Activated naive CD4-positive, alpha-beta T cell treated with anti-CD3 and anti-CD28 coated beads, Interleukin-2, amount 50 U/mL, for 16 hours (primary cell): ENCODE measurements at places on chromosomes 16 and 17.

DNA sequence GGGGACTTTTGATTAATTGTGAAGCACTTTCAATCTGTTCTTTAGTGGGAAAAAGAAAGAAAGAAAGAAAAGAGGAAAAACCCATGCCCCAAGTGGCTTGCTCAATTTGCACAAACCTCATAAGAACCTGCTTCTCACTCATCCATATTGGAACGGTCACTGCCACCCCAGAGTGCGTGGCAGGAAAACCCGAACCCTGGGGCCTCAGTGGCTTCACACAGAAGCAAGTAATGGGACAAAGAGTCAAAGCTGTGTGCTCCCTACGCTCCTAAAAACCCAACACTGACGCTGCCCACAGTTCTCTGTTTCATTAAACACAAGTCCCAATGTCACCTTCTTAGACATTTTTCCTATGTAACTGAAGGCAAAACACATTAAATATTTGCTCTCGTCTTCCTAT lies 1.2 kb downstream of the SLC6A4 start:
- DNase-seq = no peak

GRCh38 chr17:41777157-41777573 lies 9.3 kb downstream of the JUP start:
- no peak for DNase-seq

- no peak for DNase-seq
Observed at GRCh38 chr16:68235108-68235886, 630 bp downstream of the ESRP2 start.

DNA sequence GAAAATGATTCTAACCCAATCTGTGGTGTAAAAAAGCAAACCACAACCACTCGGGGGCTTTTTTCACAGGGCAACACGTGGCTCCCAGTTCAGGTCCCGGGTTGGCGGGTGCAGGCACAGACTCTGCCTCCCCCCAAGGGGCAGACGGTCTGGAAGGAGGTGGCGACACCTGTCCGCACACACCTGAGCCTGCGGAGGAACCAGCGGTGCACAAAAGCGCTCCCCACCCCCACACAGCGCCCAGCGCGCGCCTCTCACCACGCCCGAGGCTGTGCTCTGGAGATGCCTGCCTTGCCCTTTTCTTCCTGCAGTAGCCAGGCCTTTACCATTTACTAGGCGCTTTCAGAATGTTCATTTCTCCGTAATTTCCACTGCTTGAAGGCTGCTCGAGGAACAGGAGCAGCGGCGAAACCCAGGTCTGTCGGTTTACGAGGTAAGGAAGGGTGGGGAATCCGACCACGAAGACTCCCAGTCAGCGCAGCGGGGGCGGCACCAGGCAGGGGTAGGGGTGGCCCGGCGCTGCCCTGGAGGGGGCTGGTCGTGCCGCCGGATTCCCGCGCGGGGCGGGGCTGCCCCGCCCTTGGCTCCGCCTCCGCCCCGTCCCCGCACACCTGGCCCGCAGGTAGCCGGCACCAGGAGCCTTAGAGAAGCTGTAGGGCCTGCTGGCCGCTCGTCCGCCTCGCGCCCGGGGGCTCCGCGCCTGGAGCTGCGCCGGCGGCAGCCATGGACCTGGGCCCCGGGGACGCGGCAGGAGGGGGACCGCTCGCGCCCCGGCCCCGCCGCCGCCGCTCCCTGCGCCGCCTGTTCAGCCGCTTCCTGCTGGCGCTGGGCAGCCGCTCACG lies at the start of gene USP43:
Gene USP43, plus strand, starts transcription at position 608 of the 842 bp plus-strand sequence. Its CDS starts 116 bp downstream, at position 724.
- DNase-seq = peak; percentile 17

DNA sequence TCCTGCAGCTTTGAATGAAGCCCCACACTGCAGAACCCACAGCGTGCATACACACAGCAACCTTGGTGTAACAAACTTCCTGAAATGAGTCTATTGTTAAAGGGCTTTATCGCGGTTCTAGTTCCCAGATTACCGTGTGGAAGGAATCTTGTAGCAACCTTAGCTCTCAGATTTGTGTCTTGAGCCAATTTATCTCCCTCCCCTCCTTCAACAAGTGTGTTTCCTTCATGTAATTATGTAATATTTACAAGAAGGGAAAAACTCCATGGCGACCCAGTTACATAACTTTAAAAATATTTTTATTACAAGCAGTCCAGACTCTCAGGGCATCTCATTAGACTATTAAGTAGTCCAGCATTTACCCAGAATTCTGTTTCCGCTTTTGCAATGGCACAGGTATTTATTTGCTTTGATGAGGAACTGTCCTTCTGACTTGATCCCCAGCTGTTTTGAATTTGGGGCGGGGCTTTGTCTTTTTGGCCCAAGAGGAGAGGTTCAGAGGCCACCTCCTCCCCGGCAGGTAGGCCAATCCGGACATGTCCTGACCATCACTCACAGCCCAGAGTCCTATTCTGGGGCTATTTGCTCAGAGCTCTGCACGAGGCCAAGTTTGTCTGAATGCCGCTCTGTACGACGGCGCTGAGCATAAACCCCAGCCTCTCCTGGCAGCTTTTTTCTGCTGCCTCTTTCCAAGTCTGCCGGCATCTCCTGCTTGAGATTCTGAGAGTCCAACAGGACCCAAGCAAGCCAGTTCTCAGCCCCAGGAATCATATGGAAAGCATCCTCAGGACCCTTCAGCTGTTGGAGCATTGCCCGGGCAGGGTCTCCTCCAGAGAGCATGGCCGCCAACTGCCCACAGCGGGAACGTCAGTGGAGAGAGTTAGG lies 35.6 kb downstream of the CLEC16A start:
- no peak for DNase-seq

- no peak for DNase-seq
Observed at GRCh38 chr17:40019140-40019991, 4.1 kb downstream of the CSF3 start.

GRCh38 chr17:61476476-61477203 lies 24.4 kb downstream of the TBX4 start:
- DNase-seq = no peak

DNA sequence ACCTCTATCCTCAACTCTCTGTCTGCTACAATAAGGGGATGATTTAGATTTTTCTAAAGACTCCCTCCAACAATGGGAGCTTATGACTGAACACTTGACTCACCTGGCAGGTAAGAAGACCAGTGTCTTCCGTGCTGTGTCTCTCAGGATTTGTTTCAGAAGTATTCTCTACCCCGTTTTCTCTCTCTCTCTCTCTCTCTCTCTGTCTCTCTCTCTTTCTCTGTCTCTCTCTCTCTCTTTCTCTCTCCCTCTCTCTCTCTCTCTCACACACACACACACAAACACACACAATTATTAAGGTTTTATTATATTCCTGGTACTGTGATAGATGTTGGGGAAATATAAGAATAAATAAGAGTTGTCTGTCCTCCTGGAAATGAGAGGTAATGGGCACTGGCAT lies 263.9 kb downstream of the TOX3 start:
- DNase-seq = no peak

GRCh38 chr17:6684881-6685767 lies 28.0 kb downstream of the SLC13A5 start:
- no peak for DNase-seq

DNA sequence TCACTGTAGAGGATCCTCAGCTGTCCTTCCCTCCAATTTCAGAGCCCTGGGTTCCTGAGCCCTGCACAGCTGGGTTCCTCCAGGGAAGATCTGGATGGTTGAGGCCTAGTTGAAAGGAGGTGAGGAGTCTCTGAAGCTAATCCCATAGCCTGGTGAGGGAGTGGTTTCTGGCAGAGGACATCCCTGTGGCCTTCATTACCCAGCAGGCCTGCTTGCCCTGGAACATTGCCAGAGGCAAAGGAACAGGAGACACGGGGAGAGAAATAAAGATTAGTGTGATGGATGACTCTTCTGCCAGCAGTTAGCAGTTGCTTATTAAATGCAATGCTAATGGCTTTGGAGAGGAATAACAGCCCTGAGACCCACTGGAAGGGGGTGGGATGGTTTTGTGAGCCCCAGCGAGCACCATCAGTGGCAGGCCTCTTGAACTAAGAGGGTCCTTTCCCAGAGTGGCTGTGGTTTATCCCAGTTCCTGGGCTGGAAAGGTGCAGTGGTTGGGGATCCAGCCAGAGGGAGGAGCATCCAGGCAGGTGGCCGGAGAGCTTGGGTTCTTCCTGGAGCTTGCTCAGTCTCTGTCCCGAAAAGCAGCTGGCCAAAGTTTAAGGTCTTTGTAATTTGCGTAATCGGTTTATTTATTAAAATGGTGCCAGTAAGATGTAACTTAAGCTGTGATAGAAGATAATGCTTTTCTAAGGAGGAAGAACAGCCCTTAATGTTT lies 209.7 kb downstream of the CCDC182 start:
- no peak for DNase-seq

DNA sequence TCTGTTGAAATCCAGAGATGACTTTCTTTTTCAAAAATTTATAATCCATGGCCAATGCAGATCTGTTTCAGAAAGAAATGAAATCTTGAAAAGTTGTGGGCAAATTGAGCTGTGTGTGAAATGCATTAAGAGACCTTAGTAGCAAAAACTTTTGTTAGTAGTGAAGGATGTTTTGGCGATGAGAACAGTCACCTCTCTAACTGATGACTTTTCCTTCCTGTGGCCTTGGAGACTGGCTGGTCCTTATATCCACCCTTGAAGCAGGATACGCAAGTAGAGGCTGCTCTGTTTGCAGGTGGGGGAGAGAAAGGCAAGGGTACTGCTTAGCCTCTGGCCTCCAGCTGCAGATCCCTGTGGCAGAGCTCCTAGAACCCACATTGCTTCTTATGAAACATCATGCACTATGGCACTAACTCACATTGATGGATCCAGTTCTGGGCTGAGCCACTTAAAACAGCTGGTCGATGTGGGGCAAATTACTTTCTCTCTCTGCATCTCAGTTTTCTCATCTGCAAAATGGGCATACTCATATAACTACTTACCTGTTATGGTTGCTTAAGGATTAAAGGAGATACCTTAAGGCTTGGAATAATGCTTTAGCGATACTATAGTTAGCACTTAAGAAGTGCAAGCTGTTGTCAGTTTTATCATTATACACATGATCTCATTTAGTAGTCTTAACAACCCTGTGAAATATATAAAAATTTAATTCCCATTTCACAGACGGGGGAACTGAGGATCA lies 89.3 kb downstream of the SDR42E1 start:
- no peak for DNase-seq

- DNase-seq = no peak
Observed at GRCh38 chr17:45129426-45129939, 2.8 kb downstream of the PLCD3 start.

DNA sequence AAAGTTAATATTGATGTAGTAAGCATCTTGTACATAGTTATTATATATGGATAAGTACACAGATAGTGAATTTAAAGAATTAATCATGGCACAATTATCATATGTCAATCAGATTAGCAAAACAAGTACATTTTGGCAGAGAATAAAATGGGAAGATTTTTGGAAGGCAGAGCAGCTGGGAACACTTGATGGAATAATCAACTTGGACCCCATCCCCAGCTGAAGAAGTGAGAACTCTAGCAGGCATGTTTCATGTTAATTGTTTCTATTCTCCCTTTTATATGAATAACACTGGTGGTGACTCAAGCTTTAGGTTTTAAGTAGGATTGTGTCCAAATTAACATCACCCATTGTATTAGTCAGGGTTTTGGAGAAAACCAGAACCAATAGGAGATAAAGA lies 198.7 kb downstream of the KCNJ2 start:
- DNase-seq = no peak
